ENCODE measurements at places on chromosomes 12 and 14. TPM values are rescaled to one million over a fixed set of nuclear protein-coding genes. Genes with fewer than 3 reads are reported as not detected.

The SMARCD1 gene
- total RNA-seq, result 209 TPM

The SPTLC2 gene
- 12.3 TPM for total RNA-seq

The TPH2 gene
- not detected for total RNA-seq

The KCNMB4 gene
- 8.5 TPM for total RNA-seq

The KLHL33 gene
- 0.22 TPM for total RNA-seq

The SOX5 gene
- 79.5 TPM for total RNA-seq

The CEP290 gene
- total RNA-seq, result 32.1 TPM

The OR4E2 gene
- total RNA-seq, result not detected

The P2RX2 gene
- 0.15 TPM for total RNA-seq

The CAPZA3 gene
- not detected for total RNA-seq

The RERG gene
- total RNA-seq, result not detected

The KRT71 gene
- total RNA-seq, result not detected

The CYP27B1 gene
- total RNA-seq, result 0.99 TPM

The RPL10L gene
- not detected for total RNA-seq

The GLT8D2 gene
- total RNA-seq, result 1.9 TPM

All from neural progenitor cell (in vitro differentiated cells).